ENCODE measurements at places on chromosomes 6 and 20.

DNA sequence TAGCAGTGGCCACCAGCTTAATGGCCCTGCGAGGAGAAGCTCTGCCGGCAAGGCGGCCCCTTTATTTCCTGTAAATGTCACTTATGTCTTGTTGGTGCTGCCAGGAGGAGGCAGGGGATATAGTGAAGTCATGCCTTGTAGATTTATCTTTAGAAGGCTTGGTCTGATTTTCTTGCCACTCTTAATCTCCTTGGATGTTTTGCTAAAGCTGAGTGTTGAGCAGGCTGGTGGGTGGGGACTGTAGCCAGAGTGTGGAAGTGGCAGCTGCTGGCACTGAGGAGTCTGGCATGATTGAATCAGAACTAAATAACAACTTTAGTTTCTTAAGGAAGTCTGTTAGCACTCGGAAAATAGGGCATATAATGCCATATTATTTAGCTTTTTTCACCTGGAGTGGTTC is 77.9 kb downstream of the PHF20 start:
- no peak for ATAC-seq

GRCh38 chr6:143506620-143507019 is 4.9 kb downstream of the FUCA2 start:
- ATAC-seq: no peak

DNA sequence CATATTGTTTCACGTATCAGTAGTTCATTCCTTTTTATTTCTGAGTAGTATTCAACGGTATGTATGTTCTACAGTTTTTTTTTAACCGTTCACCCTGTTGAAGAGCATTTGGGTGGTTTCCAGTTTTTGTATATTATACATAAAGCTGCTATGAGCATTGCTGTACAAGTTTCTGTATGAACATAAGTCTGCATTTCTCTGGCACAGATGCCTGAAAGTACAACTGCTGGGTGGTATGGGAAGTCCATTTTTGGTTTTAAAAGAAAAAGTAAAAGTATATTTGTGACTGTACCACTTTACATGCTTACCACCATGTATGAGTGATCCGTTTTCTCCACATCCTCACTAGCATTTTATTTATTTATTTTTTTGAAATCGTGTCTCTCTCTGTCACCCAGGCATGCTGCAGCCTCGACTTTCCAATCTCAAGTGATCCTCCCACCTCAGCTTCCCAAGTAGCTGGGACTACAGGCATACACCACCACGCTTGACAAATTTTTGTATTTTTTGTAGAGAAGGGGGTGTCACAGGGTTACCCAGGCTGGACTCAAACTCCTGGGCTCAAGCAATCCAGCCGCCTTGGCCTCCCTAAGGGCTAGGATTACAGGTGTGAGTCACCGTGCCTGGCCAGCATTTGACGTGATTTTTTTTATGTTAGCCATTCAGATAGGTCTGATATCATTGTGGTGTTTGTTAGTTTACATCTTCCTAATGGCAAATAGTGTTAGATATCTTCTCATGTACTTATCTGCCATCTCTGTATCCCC is 11.0 kb upstream of the SIM1 start:
- ATAC-seq: peak; percentile 52

- no peak for ATAC-seq
Observed at GRCh38 chr6:67047996-67048395, 1341.0 kb upstream of the EYS start.

DNA sequence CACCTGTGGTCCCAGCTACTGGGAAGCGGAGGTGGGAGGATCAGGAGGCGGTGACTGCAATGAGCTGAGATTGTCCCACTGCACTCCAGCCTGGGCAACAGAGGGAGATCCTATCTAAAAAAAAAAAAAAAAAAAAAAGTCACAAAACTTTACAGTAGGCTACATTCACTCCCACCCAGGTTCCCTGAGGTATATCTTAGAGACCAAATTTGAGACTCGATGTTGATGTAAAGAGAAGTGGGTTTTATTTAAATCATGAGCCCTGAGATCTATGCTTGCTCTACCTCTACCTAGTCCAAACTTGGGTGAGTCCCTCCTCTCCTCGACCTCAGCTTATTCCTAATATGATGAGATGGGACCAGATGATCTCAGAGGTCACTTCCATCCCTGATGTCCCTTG is 8.8 kb upstream of the DEF6 start:
- no peak for ATAC-seq

DNA sequence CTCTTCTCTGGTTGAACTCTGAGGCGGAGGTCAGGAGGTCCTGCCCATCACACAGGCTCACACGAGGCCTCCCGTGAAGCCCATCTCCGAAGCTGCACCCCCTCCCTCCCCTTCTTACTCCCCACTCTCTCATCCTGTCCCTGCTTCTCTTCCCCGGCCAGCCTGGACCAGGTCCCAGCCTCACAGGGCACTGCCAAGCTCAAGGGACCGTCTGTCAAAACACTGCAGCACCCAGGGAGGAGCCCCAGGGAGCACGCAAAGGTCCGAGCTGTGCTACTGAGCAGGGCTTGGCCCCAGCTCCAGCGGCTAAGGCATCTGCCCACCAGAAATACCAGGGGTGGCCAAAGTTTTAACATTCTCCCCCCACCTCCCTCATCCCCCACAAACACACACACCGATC is 70.0 kb downstream of the PSMG4 start:
- ATAC-seq: no peak

GRCh38 chr6:17859846-17860245 is 127.6 kb downstream of the KIF13A start:
- ATAC-seq: no peak

- no peak for ATAC-seq
Observed at GRCh38 chr20:47765691-47766594, 19.3 kb downstream of the SULF2 start.

- no peak for ATAC-seq
Observed at GRCh38 chr6:96542702-96543101, 20.2 kb upstream of the FHL5 start.

- ATAC-seq: no peak
Observed at GRCh38 chr6:73648166-73648565, 5.6 kb downstream of the SLC17A5 start.

DNA sequence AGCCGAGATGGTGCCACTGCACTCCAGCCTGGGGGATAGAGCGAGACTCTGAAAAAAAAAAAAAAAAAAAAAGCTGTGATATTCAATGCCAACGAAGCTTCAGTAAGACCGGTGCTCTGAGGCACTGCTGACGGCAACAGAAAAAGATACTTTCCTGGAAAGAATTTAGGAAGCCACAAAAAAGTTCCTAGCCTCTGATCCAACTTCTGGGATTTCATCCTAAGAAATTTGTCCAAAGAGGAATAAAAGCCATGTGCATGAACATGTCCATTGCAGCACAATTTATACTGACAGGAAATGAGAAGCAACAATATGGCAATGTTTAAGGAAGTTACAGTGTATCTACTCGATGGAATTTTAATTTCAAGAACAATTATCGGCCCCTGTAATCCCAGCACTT is 24.5 kb upstream of the CARMIL1 start:
- no peak for ATAC-seq

- no peak for ATAC-seq
Observed at GRCh38 chr6:11654876-11655275, 117.3 kb downstream of the TMEM170B start.

DNA sequence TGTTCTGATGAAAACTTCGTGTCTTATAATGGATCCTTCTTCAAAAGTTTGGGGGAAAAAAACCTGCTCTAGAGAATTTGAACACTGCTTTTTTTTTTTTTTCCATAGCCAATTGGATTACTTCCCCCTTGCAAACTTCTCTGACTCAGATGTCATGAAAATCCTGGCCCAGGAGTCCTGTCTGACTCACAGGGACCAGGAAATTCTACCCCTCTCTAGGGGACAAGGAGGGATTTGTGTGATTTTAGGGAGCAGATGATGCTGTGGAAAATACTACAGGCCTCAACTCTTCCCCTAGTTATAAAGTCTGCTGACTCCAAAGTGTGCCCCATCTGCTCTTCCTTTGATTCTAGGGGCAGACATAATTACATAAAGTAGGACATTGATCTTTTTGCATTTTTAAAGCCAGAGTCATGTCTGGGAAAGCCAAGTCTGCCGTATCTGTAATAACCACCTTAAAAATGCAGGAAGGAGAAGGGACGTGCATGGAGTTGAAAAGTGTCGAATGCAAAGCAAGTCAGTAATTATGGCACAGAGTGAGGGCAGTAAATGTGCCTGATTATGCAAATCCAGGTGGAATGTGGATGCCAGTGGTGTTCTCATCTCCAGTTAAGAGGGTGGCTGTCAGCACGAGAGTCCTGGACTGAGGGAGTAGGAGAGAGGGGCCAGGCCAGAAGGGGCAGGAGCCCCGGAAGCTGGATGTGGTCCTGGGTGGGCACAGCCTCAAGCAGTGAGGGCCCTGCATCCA is 144.3 kb upstream of the SULF2 start:
- no peak for ATAC-seq

DNA sequence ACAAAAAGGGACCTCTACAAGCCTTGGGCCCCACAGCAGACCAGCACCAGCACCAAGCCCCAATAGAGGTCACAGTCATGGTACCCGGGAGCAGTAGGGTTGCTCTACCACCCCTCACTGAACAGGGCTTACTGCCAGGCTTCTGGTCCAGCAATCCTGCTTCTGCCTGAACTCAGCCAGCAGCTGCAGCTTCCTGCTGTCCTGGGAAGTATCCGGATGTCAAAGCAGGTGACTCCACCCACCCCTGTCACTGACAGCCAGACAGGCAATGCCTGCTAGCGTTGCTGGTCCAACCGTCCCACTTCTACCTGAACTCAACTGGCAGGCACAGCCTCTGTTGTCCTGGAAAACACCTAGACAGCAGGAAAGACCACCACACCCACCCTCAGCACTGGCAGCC is 47.0 kb upstream of the PCSK2 start:
- no peak for ATAC-seq

- ATAC-seq: no peak
Observed at GRCh38 chr6:121351916-121352315, 17.6 kb upstream of the TBC1D32 start.

DNA sequence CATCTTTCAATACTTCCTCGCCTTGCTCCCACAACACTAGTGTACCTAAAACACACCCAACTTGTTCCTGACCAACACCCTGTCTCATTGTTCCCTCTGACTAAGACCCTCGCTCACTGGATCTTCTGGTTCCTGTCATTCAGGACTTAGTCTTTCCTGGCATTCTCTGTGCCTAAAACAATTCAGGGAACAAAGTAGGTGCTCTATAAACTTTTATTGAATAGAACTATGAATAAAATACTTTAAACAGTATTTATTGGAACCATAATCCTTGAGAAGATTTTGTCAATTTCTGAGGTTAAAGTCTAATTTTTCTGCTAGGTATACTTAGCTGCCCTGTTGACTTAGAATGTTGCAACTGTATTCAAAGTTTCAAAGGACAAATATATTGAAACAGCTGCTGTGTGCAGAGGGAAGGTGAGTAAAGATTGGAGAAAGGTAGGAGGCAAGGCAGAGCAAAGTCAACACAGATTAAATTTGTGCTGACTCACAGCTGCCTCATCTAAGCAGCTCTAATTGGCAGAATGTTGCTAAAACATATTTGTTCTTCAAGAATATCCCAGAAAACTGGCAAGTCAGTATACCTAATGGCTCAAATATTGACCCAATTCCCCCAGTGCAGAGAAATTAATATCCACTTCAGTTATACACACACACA is 37.6 kb downstream of the GSTA2 start:
- no peak for ATAC-seq

- no peak for ATAC-seq
Observed at GRCh38 chr6:49225471-49225870, 237.6 kb downstream of the MMUT start.

- no peak for ATAC-seq
Observed at GRCh38 chr6:29559524-29560287, at the start of gene UBD. UBD (minus strand) TSS chr6:29559732; CDS start chr6:29559701, 31 bp downstream.

- no peak for ATAC-seq
Observed at GRCh38 chr20:37892001-37892400, 10.9 kb upstream of the VSTM2L start.

GRCh38 chr6:16433338-16433890 is 195.0 kb downstream of the GMPR start:
- ATAC-seq: no peak

- no peak for ATAC-seq
Observed at GRCh38 chr6:100573166-100573565, 108.4 kb upstream of the SIM1 start.

DNA sequence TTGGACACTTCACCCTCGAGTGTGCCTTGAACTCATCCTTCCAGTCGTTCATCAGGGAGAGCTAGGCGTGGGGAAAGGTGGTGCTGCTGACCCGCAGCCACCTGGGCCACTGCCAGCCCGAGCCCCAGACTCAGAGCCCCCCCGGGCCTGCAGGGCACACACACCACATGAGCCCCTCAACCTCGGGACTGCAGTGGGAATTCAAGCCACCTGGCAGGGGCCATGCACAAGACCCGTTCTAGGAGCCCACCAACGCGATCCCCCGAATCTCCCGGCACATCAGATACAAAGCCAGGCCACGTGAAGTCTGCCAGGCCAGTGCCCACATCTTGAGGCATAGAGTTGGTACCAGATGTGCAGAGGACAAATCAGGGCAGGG is 2.8 kb downstream of the ZNF512B start:
- ATAC-seq: no peak

DNA sequence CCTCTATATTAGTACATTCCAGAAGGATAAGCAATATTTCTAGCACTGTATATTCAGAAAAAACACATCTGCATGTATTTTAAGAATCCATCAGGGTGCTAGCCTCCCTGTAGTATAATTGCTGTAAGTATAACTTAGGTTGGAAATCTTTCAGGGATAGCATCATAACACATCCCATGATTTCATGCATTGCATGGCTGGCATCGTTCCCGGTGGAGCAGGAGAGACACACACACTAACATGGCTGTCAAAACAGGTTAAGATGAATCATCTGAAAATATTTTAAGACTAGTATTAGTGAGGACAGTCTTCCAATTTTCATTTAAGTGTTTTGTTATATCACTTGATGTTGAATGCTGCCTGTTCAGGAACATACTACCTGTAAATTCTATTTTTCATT is 32.1 kb upstream of the CENPW start:
- ATAC-seq: no peak

- no peak for ATAC-seq
Observed at GRCh38 chr20:16244892-16245291, 328.4 kb downstream of the KIF16B start.

- no peak for ATAC-seq
Observed at GRCh38 chr6:46888578-46888977, 33.2 kb downstream of the ADGRF5 start.

DNA sequence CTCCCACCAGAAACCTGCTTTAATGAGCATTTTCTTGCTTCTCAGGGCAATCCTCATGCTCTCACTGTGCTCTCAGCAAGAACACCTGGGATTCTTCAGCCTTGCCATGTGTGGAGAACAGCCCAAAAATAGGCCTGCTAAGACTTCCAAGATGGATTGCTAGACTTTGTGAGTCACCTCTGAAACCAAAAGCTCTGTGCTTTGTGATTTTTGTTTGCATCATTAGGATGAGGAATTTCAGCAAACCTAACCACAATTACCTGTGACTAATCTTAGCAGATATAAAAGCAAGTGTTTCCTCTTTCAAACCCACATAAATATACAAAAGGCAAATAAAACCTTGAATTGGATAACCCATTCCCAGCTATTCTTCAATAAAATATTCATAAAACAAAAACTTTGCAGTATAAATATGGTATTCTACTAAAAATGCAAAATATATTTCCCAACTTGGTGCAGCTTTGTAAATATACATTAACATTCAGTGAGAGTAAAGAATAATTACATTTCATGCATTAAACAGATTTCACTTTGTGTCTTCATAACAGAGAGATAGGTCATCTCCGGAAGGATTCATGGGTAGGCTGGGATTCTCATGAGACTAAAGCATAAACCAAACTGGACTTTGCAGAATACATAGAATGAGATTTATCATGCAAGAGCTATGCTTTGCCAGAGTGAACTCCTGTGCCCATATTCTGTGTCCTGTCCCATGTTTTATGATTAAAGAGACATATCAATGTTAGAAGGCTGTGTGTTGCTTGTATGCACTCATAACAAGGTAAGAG is 33.5 kb downstream of the TPBG start:
- no peak for ATAC-seq

- ATAC-seq: no peak
Observed at GRCh38 chr20:38143646-38144554, 21.2 kb downstream of the TGM2 start.

Measured in activated CD4-positive, CD25-positive, alpha-beta regulatory T cell treated with anti-CD3 and anti-CD28 coated beads, Interleukin-2, amount 50 U/mL, for 24 hours (primary cell).